ENCODE measurements at places on chromosomes 6 and 20.

DNA sequence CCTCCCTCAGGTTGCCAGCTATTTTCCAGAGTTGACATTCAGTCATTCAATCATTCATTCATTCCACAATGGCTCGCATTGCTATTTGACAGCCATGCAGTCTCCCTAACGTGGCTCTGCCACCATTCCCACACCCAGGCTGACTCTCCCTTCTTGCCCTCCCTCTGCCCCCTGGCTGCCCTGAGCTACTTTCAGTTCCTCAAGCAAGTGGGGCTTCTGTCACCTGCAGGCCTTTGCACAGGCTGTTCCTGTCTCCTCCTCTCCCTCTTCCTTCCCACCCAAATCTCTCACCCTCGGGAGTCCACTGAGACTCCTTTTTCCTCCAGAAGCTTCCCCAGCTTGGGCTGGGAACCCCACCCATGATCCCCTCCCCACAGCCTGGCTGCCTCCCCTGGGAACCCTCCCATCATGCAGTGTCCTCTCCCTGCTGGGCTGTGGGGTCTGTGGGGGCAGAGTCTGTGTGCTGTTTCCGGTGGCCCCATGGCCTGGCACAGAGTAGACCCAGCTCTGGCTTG lies 2.6 kb downstream of the PACSIN1 start:
- DNase-seq, result no peak

GRCh38 chr6:148389086-148389485 lies 46.4 kb downstream of the SASH1 start:
- DNase-seq, result no peak

- no peak for DNase-seq
Measured at GRCh38 chr6:36683656-36684446, 5.3 kb downstream of the CDKN1A start.

GRCh38 chr6:38039502-38039901 lies 220.0 kb downstream of the ZFAND3 start:
- DNase-seq, result no peak

- no peak for DNase-seq
Measured at GRCh38 chr6:153595903-153596302, 443.1 kb upstream of the OPRM1 start.

DNA sequence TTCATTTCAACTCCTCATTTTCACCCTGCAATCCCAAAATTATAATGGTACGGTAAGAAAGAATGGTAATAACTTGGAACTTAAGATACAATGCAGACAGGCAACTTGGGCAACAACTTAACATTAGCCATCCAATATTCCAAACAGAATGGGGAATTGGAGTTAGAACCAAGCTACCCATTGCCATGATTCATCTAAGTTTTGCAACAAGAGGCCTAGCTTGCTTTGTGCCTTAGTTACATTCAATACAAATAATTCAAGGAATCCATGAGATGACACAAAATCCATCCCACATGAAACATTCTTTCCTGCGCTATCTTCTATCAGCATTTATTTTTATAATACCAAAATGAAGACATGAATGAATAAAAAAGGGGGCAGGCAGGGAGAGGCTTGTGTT lies 28.4 kb downstream of the DCDC2 start:
- no peak for DNase-seq

DNA sequence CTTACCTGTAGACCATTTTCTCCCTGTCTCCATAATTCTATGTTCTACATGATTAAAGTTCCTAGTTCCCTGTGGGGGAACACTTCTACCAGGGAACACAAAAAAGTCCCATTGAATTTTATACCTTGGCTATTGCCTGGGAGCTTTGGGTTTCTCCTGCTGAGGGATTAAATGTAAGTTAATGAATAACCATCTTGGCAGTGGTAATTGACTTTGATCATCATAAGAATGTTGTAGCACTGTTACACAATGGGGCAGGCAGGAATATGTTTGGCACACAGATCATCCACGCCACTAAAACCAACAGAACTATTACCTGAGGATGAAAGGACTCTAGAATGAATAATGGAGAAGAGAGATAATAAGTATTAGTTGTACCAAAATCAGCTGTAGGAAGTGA lies 1106.2 kb upstream of the GJE1 start:
- no peak for DNase-seq

DNA sequence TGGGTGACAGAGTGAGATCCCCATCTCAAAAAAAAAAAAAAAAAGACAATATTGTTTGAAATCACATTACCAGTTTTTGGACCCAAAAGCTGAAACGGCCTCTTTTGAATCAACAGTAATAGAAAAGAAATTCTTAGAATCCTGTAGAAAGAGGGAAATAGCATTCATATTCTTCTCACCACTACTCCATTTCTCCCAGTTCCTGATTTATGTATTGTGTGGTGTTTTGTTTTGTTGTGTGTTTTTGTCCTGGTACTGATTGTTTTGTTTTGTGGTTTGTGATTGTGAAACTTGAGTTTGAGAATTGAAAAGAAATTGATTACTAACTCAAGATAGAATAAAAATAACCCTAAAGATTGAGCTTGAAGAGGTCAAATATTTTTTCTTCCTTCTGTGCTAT lies 26.2 kb upstream of the EEF1A1 start:
- DNase-seq, result no peak

GRCh38 chr6:136669299-136669699 lies 119.1 kb upstream of the MAP7 start:
- DNase-seq, result no peak

GRCh38 chr6:25946631-25947030 lies 16.0 kb upstream of the TRIM38 start:
- no peak for DNase-seq

GRCh38 chr20:57281900-57282299 lies 15.5 kb upstream of the BMP7 start:
- DNase-seq, result no peak

GRCh38 chr20:46551522-46552381 lies 1.3 kb upstream of the OCSTAMP start:
- DNase-seq, result no peak

GRCh38 chr6:47032974-47033765 lies 9.0 kb downstream of the ADGRF1 start:
- no peak for DNase-seq

DNA sequence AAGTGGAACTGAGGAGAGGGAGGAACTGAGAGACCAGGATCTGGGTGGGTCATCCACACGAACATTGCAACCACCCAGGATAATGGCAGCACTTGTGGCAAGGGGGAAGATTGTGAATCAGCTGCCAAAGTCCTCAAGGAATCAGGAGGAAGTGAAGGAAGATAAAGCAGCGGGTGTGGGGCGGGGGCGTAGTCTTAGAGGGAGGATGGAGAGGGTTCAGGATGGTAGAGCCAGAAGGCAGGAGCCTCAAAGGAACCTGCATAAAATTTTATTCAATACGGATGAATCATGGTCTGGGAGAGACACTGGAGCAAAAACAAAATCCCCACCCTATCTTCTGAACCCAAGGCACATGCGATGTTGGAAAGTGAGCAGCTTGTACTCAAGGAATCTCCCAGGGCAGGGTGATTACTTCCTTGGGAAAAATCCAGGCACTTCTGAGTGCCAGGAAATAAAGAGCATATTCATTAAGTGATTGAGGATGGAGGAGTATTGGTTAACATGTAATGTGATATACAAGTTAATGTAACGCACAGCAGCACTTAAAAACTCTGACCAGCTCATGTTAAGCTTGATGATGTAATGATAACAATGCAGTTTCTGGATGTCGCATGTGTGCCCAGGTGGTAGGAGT lies 82.0 kb upstream of the B3GAT2 start:
- no peak for DNase-seq

GRCh38 chr6:129351807-129352206 lies 358.2 kb downstream of the ARHGAP18 start:
- no peak for DNase-seq

Data from stimulated activated CD4-positive, alpha-beta T cell treated with anti-CD3 and anti-CD28 coated beads, Interleukin-1b, Interleukin-23, amount 100 ng/mL, for 1 hour (primary cell).